ENCODE measurements at places on chromosomes 6 and 20.

DNA sequence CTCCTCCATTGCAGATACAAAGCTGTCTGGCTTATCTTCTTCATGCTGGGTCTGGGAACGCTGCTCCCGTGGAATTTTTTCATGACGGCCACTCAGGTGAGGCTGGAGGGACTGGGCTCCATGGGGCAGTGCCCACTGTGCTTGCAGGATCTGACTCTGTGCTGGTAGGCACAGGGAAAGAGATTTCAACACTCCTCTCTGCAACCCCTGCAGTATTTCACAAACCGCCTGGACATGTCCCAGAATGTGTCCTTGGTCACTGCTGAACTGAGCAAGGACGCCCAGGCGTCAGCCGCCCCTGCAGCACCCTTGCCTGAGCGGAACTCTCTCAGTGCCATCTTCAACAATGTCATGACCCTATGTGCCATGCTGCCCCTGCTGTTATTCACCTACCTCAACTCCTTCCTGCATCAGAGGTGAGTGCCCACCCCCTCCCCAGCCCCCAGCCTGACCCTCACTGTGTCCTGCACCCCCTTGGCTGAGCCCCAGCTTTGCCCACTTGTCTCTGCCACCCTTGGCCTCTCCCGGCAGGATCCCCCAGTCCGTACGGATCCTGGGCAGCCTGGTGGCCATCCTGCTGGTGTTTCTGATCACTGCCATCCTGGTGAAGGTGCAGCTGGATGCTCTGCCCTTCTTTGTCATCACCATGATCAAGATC, 6.1 kb downstream of the SLC29A1 start:
- DNase-seq = no peak

DNA sequence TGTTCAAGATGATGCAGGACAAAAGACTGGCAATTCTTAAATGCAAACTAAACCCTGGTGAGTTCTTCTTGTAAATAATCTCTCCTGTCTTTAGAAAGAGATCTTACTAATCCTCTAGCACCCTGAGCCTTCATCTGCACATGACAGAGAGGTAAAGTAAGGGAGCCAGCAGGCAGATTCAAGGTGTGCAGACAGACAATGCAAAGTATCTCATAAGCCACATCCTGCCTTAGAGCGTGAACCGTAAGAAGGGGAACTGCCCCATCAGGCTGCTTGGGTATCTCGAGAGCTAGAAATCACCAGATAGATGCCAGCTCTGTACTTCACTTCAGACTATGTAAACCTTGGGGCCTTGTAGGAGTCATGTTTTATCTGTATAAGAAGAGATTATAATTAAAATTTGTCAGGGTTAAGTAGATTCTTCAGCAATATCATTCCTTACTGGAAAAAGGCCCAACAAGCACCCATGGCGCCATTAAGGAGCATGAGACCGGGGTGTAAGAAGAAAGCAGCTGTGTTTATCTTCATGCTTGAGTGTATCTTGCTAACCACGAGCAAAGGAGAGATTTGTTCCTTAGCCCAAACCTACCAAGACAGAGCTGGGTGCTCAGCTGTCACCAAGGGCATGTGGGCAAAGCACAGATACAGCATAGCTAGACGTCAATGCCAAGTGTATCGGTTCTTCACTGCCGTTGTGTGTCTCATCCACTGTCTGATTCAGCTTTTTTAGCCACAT, 24.4 kb downstream of the CNR1 start:
- DNase-seq = no peak

DNA sequence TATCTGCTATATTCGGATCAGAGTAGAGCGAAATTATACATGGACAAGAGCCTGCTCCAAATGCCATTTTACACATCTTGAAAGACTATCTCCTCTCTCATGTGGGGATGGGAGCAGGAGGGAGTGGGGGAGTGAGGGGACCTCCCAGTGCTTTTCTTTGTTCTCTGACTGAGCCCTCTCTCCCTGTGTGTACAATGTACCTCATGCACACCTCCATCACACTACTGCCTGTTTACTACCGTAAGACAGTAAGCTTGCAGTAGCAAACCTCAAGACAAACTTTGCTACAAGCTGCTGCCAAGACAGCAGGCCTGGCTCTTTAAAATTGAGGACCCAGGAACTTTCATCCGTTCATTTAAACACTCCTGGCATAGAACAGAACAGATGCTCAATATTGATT, 7.2 kb downstream of the NHSL1 start:
- no peak for DNase-seq

DNA sequence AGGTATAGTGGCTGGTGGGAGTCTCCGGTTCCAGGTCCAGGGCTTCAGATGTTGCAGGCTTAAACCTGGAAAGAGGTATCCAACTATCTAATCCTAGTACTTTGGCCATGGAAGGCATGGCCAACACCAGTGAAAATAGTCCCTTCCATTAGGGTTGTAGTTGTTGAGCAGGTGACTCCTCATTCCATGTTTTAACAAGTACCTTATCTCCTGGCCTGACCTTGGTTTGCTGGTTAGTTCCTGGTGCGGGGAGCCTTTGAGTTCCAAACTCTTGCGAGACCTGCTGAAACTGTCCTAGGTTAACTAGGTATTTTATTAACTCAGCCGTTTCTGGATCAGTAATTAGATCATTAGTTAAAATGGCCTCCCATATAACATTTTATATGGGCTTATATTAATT, 165.1 kb upstream of the PROKR2 start:
- no peak for DNase-seq

- DNase-seq = no peak
Measured at GRCh38 chr20:40287683-40288082, 401.4 kb downstream of the MAFB start.

DNA sequence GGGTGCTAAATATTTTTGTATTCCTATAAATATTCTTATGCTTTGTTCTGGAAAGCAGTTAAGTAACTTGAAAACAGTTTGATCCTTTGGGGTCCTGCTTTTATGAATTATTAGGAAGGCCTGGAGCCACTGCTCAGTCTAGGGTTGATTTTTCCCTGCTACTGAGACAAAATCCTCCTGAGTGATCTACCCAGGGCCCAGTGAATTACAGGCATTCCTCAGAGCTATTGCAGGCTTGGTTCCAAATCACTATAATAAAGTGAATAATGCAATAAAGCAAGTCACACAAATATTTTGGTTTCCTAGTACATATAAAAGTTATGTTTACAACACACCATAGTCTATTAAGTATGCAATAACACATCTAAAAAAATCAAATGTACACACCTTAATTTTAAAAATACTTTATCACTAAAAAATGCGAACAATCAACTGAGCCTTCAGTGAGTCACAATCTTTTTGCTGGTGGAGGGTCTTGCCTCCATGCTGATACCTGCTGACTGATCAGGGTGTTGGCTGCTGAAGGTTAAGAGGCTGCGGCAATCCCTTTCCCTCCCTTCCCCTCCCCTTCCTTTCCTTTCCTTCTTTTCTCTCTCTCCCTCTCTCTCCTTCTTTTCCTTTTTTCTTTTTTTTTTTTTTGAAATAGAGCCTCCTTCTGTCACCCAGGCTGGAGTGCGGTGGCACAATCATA, 43.0 kb downstream of the DNAAF9 start:
- DNase-seq = no peak

GRCh38 chr20:4886771-4887527, 114.4 kb downstream of the SLC23A2 start:
- DNase-seq = no peak

- no peak for DNase-seq
Measured at GRCh38 chr20:4853757-4854560, 132.2 kb downstream of the PRND start.

DNA sequence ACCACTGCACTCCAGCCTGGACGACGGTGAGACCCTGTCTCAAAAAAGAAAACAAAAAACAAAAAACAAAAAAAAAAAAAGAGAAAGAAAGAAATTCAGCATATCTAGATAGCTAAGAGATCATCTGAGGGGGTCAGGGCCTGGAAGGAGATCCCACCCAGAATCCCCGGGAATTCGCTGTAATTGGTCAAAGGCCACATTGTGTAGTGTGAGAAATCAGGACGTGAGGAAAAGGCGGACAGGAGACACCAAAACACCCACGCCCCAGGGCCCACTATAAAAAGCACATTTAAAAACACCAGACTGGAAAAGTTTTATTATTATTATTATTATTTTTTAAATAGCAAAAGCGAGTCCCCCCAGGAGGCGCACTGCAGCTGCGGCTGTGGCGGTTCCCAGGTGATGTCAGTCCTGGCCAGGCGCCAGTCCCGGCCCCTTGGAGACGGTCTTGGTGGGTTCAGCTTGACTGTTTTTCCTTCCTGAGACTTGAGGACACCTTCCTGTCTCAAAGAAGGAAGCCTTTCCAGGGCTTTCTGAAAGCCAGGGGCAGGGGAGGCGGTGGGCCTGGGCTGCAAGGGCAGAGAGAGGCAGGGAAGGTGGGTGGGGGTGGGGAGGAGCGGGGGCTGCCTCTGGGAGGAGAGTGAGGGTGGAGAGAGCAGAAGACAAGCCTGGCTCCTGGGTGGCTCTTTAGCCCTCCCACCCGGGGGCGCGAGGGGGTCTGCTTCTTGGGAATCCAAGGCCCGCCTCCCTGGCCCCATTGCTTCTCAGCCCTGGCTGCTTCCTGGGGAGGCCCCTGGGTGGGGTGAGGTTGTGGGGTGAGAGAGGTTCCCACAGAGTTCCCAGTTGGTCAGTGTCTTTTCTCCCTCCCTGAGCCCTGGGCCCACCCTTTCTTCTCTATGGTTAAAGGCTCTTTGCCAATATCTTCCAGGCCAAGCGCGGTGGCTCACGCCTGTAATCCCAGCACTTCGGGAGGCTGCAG, 14.5 kb downstream of the TCF15 start:
- DNase-seq = no peak

DNA sequence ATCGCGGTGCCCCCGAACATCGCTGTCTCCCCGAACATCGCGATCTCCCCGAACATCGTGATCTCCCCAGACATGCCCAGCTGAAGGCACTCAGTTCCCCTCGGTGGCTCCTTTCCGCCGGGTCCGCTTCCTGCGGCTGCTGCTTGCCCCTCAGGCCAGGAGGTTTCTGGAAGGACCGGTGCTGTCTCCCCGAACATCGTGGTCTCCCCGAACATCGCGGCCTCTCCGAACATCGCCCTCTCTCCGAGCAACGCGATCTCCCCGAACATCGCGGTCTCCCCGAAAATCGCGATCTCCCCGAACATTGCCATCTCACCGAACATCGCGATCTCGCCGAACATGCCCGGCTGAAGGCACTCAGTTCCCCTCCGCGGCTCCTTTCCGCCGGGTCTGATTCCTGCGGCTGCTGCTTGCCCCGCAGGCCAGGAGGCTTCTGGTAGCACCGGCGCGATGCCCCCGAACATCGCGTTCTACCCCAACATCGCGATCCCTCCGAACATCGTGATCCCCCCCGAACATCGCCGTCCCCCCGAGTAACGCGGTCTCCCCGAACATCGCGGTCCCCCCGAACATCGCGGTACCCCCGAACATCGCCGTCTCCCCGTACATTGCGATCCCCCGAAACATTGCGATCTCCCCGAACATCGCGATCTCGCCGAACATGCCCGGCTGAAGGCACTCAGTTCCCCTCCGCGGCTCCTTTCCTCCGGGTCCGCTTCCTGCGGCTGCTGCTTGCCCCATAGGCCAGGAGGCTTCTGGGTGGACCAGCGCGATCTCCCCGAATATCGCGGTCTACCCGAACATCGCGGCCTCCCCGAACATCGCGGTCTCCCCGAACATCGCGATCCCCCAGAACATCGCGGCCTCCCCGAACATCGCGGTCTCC, 808 bp downstream of the ULBP1 start:
- DNase-seq = no peak

All from cerebellar nuclear complex (tissue), 1 donor.